ENCODE measurements at places on chromosomes 11 and 22.

DNA sequence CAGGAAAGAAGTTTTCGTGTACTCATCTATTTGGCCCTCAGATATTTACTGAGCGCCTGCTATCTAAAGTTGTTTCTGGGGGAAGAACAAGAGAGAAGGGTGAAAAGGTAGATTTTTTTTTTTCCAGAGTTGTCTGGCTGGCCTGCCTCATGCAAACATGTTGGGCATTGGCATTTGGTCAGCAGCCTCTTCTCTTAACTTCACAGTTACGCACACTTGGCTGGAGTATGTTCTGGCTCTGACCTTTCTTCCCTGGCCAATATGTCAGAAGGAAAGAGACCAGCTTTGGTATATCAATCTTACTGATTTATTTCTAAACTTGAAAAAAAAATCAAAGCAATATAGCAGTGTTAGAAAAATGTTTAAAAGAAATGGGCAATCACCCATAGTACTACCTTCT is 54.2 kb upstream of the GRAMD1B start:
- no peak for DNase-seq

DNA sequence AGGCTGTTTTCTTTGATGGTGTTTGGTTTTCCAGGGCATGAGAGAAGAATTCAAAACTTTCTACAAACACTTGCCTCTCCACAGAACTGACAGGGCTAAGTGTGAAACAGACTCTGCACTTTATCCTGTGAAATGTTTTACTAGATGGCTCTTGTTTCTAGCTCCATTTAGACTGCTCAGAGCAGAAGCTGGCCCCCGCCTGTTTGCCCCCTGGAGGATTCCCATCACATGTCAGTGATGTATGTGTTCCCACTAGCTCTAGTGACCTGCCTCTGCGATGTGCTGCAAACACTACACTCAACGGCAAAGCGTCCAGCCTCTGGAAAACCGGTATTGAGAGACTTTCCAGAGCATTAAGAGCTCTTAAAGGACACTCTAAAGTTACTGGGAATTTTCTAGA is 41.4 kb upstream of the PCF11 start:
- DNase-seq = no peak

DNA sequence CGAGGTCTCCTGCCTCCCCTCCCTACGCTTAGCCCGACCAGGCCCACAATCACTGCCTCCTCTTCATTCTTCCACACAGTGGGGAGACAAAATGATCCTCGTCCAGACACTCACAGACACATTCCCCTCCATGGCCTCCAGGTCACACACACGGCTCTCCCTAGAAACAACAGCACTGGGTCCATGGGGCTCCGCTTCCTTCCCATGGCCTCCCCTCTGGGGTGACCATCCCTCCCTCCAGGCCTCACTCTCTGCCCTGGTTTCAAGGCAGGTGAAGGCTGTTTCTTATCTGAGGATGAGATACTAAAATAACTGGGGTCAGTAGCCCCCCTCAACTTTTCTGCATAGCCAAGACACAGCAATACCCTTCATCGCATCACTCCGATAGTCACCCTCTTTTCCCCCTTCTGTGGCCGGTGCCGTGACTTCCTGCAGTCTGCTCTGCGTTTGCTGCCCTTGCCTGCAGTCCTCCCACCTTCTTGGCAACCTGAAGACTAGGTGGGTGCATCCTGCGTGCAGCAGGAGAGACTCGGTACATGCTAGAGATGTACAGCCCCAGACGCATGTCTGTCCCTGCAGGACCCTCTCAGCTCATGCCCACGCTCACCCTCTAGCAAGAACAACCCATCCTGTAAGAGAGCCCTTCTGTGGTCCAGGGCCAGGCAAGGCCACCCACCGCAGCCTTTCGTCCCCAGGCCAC is 55.8 kb downstream of the CD6 start:
- no peak for DNase-seq

- no peak for DNase-seq
Measured at GRCh38 chr11:110297076-110297725, 787 bp upstream of the RDX start.

DNA sequence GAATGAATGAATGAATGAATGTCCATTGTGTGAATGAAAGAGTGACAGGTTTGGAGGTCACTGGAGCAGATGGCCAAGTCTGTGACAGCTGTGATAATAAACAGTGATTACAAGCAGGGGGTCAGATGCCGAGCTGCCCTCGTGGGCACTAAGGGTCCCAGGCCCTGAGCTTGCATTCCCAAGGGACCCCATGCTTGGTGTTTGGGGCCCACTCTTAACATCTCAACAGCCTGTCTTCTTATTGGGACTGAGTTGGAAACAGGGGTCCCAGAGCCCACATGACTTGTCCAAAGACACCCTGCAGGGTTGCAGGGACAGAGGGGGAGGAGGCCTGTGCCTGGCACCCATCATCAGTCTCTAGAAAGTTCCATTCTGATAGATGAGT is 12.0 kb upstream of the ANO1 start:
- no peak for DNase-seq

DNA sequence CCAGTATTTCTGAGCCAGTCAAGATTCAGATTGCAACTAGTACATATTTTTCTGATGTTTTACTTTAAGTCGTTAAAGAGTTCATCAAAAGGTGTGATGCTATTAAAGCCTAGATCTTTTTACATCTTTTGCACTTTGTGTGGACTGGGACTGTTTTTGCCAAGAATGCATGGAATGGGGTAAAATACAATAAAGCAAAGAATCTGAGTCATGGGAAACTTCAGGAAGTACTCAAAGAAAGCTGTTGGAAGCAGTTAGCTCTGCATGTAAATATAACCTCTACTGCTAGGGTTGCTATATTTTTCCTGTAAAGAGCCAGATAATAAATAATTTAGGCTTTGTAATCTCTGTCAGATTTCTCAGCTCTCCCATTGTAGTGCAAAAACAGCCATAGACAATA is 20.9 kb downstream of the ATXN10 start:
- DNase-seq = no peak

DNA sequence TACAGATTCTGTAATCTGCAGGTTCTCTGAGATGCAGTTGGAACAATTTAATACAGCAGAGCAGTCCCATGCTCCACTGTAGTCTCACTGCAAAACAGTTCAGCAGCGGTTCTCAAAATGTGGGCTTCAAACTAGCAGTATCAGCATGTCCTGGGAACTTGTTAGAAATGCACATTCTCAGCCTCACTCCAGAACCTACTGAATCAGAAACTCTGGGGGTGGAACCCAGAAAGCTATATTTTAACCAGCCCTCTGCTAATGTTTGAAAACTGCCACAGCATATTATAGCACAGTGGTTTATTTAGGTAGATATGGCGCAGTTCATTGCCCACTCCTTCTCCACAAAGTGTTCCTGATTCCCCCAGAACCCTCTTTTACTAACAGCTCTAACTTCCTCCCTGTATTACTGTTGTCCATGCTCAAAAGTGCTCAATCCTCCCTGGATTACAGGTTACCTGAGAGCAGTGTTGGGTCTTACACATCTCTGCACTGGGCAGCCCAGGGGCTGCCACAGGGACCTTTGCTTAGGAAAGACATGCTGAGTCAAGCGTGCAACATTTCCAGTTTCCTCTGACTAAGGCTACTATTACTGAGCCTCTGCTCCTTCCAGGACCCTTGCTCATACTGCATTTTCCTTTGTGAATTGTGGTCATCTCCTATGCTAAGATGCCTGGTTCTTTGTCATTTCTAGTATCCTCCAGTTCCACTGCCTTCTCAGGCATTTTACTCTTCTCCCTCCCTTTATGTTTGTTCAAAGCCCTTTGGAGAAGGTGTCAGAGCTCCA is 7.7 kb upstream of the DGAT2 start:
- DNase-seq = no peak

GRCh38 chr11:117921893-117922292 is 7.3 kb downstream of the TMPRSS13 start:
- no peak for DNase-seq

DNA sequence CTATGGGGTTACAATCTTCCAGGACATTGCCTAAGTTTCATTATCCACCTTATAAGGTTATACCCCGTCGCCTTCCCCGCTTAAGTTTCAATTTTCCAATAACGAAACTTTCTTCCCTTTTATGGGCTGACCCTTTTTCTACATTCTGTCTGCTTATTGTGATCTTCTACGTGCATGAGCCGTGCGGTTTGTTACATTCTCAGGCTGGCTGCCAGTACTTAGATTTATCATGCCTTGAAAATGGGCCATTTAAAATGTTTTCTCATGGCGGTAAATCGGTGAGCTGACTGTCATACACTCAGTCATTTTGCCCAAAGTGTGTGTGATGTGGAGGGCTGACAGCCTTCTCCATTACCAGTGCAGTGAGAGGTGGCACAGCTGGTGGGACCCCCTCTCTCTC is 23.3 kb downstream of the DGCR6L start:
- DNase-seq = no peak

- DNase-seq = no peak
Measured at GRCh38 chr11:69444381-69445130, 36.9 kb upstream of the LINC01488 start.

- no peak for DNase-seq
Measured at GRCh38 chr11:14750911-14751310, 107.3 kb downstream of the PDE3B start.

GRCh38 chr11:105168457-105168856 is 28.9 kb upstream of the CARD18 start:
- no peak for DNase-seq

DNA sequence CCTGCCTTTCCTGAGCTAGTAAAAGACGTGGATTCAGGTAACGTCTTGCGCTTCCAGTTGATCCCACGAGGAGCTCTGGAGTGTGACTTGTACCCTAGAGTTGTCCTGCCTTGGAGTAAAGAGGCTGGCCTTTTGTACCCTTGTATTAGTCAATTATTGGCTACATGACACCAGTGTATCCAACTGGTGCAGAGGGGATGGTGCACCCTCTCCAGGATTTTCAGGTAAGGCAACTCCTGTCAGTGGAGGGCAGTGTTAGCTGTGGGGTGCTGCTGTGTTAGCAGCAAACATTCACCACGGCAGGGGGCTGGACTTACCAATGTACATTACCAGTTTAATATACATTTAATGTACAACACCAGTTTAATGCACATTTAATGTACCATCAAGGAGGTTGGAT is 233.5 kb downstream of the MIAT start:
- DNase-seq = no peak

DNA sequence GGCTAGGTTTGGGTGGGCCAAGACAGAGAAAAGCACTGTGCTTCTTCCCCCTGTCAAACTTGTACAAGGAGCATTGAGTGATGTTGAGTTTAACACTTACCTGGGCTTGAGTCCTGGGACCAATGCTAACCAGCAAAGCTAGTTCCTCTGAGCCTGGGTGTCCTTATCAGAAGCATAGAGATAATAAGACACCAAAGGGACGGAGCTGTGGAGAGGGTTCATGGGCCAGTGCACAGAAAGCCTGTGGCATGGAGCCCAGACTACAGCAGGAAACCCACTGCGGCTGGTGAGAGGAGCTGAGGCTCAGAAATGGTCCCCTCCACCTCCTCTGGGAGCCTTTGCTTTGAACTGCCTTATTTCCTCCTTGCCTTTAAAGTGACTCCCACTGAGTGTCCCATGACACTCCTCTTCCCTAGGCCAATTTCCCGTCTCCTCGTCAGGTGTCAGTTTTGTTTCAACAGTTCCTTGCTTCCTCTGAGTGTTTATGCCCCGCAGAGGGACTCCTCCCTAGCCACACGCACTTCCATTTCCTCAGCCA is 9.4 kb downstream of the SLCO2B1 start:
- no peak for DNase-seq

GRCh38 chr22:23382428-23383218 is 197.5 kb downstream of the IGLL1 start:
- no peak for DNase-seq

- DNase-seq = no peak
Measured at GRCh38 chr11:44398266-44399030, 88.5 kb upstream of the ALX4 start.

DNA sequence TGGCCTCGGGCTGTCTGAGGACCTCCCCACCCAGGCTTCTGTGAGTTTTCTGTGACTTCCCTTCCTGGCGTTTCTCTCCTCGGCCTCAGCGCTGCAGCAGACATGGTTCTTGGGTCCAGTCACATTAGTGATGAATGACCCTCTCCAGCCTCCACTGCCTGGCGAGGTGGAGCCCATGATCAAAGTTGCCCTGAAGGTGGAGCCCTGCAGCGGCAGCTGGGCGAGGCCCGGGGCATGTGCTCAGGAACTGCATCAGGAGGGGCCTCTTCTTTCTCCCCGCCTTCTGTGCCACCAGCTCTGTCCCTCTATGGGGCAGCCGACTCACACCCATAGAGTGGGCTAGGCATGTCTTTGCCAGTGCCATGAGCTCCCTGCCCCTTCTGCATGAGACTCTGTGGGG is 1079.7 kb downstream of the TBC1D22A start:
- DNase-seq = no peak

DNA sequence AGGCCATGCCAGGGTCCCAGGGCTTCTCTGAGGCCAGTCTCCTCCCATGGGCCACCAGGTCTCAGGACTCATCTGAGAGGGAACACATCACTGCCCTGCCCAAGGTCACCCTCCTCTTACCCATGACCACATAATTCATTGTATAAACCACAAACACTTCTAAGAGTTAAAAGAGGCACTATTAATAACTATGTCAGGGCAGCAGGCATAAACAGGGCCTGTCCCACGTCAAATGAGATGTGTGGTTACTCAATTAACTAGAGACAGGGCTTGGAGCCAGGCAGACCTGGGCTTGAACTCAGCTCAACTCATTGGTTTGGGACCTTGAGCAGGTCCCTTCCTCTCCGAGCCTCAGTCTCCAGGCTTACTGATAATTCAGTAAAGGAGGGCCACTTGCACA is 33.1 kb downstream of the ARAP1 start:
- no peak for DNase-seq

DNA sequence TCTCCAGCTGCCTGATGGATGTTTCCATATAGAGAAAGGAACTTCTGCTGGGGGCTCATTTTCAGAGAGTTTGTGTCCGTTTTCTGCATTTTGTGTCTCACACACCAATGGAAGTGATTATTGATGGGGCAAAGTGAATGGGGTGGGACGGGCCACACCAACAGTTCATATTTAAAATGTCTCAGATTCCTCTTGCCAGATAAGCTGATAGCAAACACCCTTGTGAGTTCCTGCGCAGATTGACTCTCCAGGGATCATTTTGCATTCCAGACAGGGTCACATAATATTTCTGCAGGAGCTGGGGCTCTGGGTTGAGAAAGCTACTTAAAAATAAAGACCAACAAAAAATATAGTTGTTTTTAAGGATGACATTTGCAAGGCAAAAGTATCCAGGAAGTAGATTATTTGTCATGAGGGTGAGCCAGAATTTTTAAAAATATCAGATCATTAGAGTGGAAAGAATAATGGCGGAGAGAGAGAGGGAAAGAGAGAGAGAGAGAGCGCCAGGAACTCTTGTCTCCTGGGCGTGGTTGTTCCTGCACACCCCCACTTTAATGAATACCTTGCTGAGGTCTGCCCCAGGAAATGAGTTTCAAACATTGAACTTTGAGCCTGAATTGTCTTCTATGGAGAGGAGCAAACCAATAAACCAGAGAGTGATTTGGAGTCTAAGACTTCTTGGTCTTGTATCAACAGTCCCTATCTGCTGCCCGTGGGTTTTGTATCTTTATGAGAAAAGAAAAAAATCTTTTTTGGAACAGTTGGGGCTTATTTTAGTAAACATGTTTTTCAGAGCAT is 33.3 kb downstream of the MICAL2 start:
- no peak for DNase-seq

GRCh38 chr11:93543292-93543977 is at the start of gene SMCO4:
TSS of gene SMCO4 (minus strand) at chr11:93543391. CDS start at chr11:93479189, 64,202 bp downstream.
- DNase-seq = peak; percentile 44

Measured in NCI-H1436 treated with DMSO at 0.1 percent for 48 hours (cell line).